ENCODE measurements at places on chromosomes 5 and 9. TPM values are rescaled to one million over a fixed set of nuclear protein-coding genes. Genes with fewer than 3 reads are reported as not detected.

PGM5 gene
- total RNA-seq, result 6.9 TPM

PPP2CA gene
- total RNA-seq, result 194 TPM

- DNase-seq, result peak; percentile 56
These were observed 166.4 kb downstream of the TLE1 start for GRCh38 chr9:81522716-81523551.

DNA sequence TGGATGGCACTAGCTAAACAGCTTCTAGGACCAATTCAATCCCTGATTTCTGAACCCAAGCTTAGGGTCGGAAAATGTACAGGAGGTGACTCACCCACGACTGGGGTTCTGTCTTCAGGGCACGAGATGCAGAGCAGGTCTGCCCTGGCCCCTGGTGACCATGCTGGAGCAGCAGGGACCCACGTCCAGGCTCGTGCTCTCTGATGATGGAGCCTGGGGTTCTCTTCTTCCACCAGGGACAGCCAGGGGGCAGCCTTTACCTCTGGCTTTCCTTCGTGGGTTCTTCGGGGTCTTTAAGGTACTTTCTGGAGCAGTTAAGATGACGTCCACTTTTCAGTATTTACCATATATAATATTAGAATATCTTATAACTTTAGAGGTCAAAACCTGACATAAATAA, 2.1 kb downstream of the CFAP77 start:
- DNase-seq, result no peak

DNA sequence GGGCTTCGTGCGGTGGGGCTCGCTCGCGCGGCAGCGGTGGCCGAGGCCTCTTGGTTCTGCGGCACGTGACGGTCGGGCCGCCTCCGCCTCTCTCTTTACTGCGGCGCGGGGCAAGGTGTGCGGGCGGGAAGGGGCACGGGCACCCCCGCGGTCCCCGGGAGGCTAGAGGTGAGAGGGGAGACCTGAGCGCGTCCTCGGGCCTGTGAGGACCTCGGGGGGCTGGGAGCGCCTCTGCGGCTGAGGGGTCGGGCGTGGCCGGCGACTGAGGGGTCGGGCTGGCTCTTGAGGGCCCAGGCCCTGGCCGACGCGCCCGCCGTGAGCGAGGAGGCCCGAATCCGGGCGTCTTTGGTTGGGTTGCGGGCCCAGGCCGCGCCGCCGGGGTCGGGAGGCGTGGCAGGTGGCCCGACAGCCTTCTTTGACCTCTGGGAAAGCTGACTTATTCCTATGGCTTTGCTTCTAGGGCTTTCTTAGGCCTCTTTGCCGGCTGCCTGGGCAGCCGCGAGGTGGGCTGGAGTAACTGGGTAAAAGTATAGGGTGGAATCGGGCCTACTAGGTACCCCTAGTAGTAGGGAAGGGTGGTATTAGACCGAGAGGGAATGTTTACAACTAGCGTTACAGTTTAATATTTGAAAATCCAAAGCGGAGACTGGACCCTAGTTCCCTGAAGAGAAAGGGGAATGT, at the start of gene CANX:
TSS of gene CANX (plus strand) at position 33 of the 681 bp plus-strand sequence. CDS start 6,715 bp downstream, outside the sequence.
- DNase-seq, result no peak

Data from body of pancreas (tissue), 4 donors.